PC-3 (cell line): ENCODE measurements at places on chromosomes 2 and 18. TPM values are rescaled to one million over a fixed set of nuclear protein-coding genes. Genes with fewer than 3 reads are reported as not detected.

TP53I3 gene
- total RNA-seq = 37.0 and 42.4 TPM in 2 replicates

- no peak for DNase-seq
Measured at GRCh38 chr2:5290900-5291546, 401.2 kb upstream of the SOX11 start.

DNA sequence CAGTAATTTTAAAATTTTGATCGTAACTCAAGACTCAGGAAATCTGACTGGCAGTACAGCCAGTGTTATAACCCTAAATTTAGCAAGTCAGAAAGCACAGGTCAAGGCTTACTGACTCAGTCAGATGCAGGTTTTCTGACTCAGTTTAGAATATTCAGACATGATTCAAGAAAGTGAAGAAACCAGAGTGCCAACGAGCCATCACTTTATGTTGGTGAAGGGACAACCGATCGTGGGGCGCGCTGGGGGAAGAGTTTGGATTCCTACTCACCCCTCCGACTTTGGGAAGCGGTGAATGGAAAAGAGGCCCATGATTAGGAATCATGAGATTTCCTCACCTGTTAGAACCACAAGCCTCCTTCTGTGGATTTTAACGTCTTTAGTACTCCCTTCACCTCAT is 998 bp downstream of the RNF149 start:
- peak; percentile 32 for DNase-seq

DNA sequence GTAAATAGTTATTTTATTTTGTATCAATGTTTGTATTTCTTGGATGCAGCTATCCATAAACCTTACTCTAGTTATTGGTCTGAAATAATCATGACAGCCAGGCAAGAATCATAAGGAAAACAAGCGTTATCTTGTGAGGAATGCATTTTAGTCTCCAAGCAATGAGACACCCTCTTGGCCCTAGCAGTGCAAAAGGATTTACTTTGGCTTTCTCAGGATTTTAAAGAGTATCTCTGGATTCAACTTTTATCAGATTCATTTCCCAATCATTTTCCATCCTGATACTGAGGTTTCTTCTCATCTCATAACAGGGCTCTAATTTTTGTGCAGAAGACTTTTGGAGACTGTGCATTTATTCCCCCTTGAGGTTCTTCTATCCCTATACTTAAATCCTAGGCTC is 480.8 kb downstream of the TMX3 start:
- no peak for DNase-seq

GRCh38 chr2:28689771-28690170 is 61.9 kb upstream of the PPP1CB start:
- no peak for DNase-seq

DNA sequence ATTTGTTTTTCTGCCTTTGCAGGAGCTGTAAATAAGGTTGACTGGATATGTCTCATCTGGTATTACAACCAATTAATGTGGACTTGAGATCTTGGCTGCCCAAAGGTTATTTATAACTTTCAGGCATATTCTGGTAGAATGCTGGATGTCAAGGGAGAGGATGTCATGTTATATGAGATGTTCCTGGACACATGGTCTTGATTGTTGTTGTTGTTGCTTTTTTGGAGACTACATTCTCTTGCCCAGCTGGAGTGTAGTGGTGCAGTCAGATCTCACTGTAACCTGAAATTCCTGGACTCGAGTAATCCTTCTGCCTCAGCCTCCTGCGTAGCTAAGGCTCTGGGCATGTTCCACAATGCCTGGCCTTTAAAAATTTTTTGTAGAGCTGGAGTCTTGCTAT is 83.3 kb downstream of the LCLAT1 start:
- no peak for DNase-seq
